ENCODE measurements at places on chromosomes 1 and 21.

DNA sequence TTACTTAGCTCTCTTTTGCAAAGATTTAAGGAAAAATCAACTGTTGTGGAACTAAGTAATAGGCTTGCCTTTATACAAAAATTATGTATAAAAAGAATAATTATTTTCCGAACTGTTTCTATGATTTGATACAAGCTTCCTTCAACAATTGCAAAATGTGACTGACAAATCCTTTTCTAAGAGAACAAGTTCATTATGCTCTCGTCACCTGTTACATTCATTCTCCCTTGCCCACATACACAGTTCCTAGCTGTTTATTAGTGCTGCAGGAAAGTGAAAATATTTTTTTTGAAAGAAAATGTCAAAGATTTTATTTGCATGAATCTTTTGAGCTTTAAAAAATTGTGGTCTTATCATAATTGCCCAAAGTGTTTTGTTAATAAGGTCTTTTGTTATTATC lies 466.2 kb downstream of the USP25 start:
- DNase-seq = no peak

GRCh38 chr21:46357684-46358425 lies 33.9 kb downstream of the PCNT start:
- DNase-seq = no peak

GRCh38 chr1:45543581-45544417 lies 6.8 kb upstream of the AKR1A1 start:
- no peak for DNase-seq

DNA sequence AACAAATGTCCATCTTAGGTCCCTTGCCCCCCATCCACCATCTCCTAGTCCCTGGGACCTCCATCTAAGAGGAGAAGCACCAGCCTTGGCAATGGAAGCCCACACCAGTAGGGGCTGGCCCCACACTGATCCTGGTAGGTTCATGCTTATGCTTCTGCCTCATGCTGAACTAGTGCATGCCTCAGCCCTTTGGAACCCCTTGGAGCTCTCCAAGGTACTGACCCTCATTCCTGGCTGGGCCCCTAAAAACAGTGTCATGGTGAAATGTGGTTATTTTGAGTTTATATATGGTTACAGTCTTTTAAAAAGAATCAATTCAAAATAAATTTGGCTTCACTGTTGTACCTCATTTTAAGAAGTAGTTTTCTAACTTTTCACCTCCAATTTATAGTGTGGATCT lies 108.3 kb downstream of the HIVEP3 start:
- DNase-seq = peak; percentile 71

GRCh38 chr1:2646837-2647236 lies 14.0 kb upstream of the MMEL1 start:
- DNase-seq = no peak

DNA sequence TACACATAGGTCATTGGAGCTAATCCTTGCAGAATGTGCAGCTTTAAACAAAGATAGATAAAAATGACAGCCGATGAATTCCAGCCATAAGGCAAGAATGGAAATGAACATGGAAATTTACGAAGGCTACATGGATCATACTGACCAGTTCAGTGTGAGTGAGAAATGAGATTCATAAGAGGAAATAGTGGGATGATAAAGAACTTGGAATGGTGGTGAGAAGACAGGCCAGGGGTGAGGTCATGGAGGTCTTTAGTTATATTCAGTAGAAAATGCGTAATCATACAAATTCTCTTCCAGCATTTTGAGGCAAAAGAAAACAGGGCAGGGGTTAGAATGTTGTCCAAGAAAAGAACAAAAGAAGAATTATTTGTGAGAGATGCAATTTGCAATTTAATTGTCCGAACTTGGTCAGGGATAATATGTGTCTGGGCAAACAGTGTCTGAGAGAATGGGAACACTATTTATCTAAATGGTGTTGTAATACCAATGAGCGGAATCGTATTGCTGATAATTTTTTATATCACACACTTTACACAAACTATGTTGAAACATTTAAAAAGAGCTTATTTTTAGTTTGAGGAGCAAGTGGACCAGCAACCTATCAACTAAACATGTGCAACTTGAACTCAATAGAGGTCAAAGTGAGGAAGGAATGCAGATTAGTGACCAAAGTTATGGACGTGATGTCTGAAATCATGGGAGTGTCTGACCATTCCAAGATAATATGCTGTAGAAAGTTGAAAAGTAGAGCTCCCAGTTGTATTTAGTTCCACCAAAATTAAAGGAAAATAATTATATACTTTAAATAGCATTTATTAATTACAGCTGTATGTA lies 739.0 kb upstream of the NCAM2 start:
- DNase-seq = no peak

DNA sequence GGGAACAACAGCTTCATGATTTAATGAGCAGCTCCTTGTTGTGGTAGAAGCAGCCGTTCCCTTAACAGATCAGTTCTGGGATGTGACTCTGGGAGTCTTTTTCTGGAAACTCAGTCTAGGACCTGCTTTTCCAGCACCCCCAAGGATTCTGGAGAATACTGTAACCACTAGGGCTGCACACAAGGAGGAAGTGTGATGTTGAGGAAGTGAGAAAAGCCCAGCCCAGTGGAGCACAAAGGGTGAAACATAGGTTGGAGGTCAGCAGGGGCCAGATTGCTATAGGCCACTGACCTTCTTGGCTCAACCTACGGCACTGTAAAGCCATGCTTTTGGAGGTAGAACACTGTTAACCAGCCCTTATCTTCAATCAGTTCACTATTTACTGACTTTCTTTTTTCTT lies 10.1 kb upstream of the PLA2G5 start:
- no peak for DNase-seq

DNA sequence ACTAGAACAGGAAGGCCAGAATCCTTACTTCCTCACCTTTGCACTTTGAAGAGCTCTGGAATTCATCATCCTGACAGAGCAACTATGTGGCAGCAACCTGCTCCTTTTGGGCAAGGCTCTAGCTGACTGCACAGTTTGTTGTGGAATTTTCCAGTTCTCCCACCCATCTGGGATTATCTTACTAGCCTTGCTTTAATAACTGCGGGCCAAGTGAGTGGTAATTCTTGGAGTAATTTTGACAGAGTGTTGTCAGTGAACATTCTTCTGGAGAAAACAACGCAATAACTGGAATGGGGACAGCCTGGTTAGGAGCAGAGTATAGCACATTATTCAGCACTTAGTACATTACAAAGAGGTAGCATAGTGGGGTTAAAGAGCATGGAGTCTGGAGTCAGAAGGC lies 75.3 kb downstream of the NTMT2 start:
- DNase-seq = no peak
